Smooth muscle cell of the brain vasculature (primary cell): ENCODE measurements at places on chromosomes 16 and 17.

- DNase-seq = no peak
These were observed 105.1 kb upstream of the METRNL start for GRCh38 chr17:82974136-82974952.

DNA sequence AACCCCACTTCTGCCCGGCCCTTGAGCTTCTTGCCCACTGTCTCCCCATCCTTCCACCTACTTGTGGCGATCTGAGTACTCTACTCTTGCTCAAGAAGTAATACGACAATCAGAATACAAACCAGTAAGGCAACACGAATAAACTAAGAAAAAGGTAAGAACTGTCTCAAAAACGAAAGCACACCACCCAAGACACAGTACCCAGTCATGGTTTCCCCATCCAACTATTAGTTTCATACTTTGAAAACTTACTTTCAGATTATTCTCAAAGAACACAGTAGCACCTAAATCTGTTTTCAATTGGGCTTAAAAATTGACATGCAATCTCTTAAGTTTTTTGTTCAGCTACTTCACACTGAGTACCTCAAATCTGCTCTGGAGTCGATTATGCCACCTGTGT is 13.9 kb downstream of the GINS2 start:
- no peak for DNase-seq

- no peak for DNase-seq
These were observed 10.4 kb upstream of the CHD3 start for GRCh38 chr17:7878234-7878633.

DNA sequence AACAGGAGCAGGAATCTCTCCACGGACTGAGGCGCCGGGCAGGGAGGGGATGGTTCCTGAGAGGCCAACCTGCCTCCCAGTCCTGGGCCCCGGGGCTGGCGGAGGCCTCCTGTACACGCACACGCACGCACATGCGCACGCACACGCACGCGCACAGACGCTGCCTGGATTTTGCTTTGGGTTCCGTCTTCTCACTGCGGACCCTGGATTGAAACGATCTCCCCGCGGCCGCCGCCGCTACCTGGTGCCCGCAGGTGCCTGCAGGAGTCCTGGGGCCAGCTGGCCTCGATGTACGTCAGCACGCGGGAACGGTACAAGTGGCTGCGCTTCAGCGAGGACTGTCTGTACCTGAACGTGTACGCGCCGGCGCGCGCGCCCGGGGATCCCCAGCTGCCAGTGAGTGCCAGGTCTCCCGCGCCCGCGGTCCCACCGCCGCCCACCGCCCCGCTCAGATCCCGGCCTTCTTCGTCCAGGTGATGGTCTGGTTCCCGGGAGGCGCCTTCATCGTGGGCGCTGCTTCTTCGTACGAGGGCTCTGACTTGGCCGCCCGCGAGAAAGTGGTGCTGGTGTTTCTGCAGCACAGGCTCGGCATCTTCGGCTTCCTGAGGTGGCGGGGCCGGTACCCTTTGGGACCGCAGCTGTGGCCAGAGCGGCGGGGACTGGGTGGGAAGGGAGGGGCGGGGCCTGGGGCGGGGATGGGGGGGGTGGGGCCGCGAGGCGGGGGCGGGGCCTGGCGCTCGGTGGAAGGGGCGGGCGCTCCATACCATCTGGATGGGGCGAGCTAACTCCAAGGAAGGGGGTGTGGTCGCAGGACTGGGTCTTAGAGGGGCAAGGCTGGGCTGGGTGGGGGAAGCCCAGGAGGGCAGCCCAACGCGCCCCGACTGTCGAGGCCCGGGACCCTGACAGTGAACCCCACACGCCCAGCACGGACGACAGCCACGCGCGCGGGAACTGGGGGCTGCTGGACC is 12.3 kb downstream of the CES4A start:
- no peak for DNase-seq

DNA sequence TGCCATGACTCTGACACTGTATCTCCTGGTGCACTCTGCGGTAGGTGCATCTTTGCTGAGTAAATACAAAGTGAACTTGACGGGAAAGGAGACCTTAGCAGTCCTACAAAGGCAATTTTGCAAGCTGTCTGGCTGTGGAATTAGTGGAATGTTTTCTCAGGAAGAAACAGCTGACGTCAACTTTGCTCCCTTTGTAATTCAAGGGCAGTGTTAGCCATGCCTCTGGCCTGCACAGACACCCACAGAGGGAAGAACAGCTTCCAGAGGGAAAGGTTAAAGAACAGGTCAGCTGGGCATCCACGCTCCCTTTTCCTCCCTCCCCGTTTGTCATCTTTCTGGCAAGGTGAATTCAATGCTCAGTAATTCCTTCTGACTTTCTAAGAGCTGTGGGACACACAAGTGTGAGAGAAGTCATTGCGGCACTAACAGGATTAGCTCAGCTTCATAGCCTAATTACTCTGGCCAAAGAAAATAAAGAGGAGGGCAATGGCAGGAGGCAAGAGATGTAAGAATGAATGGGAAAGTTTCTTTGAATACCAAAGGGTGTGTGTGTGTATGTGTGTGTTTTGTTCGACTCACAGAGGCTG is 476.9 kb upstream of the GOT2 start:
- peak; percentile 37 for DNase-seq
